HFF-Myc (cell line): ENCODE measurements at places on chromosomes 16 and 17.
A peak's percentile ranks its signal among the peaks of the same experiment; 100 is the strongest.

DNA sequence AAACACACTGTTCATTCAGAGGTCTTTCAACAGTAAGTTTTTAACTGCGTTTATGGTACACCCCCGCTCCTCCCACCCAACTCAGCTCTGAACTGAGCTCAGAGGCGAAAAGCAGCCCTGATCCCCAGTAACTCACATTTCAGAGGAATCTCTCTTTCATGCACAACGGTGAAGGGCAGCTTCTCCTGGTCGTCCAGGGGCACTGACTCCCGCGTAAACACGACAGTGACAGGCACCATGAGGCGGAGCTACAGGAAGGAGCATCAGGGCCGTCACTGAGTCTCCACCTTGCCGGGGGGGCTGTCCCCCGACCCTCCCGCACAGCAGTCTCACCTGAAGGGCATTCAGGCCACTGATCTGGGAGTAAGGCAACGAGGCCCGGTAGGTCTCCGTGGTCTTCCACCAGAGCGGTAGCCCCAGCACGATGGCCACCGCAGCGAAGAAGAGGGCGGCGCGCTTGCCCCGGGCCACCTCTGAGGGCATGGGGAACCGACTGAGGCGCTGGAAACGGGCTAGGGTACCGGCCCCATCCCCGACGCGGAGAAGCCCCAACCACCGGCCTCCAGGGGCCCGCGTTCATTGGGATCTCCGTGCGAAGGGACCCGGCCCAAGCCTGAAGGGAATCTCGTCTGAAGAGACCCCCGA is 486 bp downstream of the PIGS start:
- no peak for DNase-seq

DNA sequence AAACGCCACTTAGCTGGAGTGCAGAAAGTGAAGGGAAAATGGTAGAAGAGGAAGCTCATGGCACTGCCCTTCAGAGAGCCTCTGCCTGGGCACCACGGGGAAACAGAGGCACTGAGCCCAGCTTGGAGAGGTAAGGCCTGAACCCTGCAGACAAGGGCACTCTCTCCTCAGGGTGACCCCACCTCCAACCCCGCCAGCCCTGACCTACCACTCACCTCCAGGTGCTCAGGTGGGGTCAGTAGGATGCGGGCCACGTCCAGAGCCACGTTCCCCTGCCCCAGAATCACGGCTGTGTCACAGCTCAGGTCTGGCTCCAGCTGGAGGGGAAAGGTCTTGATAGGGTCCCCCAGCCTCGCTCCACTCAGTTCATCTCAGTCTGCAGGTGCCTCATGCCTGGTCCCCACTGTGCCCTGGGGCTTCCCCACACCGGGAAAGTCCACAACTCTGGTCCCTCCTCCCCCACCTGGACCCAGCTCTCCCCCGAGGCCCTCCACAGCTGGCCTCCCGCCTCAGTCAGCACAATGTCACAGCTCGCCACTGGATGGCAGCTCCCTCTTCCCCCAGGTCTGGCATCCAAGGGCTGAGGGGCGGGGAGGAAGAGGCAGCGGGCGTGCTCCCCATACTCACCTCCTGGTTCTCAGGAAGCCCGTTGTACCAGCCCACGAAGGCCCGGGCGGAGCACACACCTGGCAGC is 6.0 kb upstream of the GRIN2C start:
- no peak for DNase-seq

GRCh38 chr17:17987187-17987896 is 14.7 kb downstream of the DRC3 start:
- no peak for DNase-seq

- DNase-seq, result no peak
These were observed 178.6 kb downstream of the CPPED1 start for GRCh38 chr16:12625068-12625467.

DNA sequence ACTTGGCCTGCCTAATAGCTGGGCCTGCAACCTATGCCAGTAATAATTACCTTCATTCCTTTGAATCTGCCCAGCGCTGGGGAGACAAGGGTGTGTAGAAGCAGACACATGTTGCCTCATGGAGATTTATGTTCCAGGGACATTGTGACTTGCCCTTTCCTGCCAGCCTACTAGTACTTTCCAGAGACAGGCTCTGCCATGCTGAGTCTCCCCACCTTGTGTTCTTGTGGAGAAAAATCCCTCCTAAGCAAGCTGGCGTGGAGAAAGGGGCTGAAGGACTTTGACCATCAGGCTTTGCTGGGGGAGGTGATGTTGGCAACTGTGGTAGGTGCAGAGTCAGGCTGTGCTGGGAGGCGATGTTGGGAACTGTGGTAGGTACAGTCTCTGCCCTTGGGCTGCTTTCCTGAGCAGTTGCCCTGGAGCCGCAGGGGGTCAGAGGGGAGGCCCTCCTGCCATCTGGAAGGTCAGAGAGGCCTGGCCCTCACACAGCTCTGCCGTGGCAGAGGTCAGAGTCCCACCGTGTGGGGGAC is 4.0 kb downstream of the KSR1 start:
- no peak for DNase-seq

- no peak for DNase-seq
These were observed 3.4 kb upstream of the NTN3 start for GRCh38 chr16:2467528-2468232.

DNA sequence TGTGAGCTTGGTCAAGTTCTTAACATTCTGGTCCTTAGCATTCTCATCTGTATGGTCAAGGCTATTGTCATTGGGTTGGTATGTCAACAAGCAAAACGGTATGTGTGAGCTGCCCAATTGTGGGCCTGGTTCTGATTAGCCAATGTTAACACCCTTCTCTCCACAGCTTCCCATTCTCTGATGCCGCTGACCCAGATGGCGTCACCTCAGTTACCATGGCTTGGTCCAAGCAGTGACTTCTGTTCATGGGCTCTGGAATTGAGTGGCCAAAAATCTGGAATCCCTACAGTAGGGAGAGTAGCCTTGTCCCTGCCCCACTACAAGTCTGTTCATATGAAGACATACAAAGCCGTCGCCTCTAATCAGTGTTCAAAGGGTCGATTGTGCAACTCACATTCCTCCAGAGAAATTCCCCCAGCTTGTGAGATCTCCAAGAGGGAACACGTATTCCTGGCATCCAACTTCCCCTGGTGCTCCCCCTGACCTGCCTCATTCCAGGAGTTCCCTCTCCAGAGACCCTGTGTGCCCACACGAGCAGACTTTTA is 15.8 kb downstream of the TMEM98 start:
- DNase-seq, result peak; percentile 36

DNA sequence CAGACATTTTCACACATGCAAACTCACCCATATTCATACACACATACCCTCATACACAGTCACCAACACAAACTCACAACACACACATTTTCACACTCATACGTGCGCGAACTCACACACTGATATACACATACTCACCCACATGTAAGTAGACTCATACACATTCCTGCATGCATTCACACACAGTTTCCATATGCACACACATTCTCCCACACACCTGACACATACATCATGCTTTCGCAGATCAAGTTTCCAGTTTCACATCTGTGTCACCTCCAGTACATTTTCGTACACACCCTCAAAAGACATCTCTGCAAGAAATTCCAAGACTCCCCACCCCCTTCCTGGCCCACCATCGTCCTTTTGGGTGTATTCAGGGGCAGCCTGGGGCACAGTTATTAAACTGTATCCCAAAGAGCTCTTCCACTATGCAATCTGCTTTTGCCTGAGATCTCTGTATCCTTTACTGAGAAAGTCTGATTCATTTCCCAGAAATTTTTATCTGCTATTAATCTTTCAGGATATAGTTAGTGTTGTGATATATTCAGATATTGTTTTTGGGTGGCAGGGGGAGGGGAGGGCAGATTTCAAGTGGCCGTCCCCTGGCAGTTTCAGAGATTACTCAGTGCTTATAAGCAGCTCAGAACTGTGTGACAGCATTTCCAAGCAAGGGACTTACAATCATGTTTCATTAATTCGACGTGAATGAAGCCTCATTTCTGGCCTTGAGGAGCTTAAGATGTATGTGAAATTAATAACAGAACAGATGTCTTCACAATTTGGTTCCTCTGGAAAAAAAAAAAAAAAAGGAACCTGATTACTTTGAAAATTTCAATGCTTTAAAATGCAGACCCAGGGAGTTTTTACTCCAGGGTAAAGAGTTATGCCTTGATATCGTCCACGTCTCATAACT is 35.3 kb upstream of the MMP2 start:
- DNase-seq, result no peak

GRCh38 chr17:43418441-43419374 is 19.9 kb downstream of the ARL4D start:
- peak; percentile 77 for DNase-seq

DNA sequence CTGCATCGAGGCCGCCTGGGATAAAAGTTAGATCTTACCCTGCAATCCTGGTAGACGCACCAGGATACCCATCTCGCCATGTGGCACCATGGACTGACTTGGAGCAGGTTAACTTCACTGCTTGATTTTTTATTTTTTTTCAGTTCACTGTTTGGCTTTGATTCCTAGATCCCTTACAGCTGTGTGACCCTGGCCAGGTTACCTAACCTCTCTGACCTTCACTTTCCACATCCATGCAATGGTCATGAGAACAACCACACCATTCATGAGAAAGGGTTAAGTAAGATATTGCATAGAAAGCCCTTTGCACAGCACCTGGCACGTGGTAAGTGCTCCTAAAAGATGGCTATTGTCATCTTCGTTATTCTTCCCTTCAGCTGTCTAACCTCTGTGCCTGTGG is 230.5 kb downstream of the SOX9 start:
- DNase-seq, result no peak

DNA sequence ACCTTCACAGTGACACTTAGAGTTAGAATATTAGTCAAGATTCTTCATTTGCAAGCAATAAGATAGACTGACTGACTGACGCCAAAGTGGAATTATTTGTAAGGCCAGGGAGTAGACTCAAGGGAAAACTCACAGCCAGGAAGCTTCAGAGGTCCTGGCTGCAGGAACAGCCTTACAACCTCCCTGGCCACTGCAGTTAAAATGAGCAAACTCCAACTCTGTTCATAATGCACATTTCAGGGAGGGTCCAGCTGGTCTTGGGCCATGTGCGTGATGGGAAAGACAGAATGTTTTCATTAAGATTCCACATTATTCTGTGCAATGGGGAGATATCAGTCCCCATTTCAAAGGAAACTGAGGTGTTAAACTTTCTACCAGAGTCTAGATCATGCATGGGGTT is 9.9 kb downstream of the CAPNS2 start:
- no peak for DNase-seq
